ENCODE measurements at places on chromosomes 2 and 18. TPM values are rescaled to one million over a fixed set of nuclear protein-coding genes. Genes with fewer than 3 reads are reported as not detected.

Gene GAL3ST2
- 0.13 TPM for total RNA-seq

Gene CIB4
- 0.50 TPM for total RNA-seq

Gene WNT6
- 0.31 TPM for total RNA-seq

Gene PSMA8
- not detected for total RNA-seq

Gene MAP3K19
- not detected for total RNA-seq

Gene MDH1B
- 1.1 TPM for total RNA-seq

Gene AGAP1
- total RNA-seq: 20.4 TPM

Gene AGXT
- total RNA-seq: not detected

Gene CD8A
- 0.34 TPM for total RNA-seq

Gene C2orf80
- total RNA-seq: not detected

Gene HOXD8
- total RNA-seq: 4.8 TPM

Gene AFF3
- not detected for total RNA-seq

Gene HTR2B
- 0.06 TPM for total RNA-seq

Gene IMP4
- 136 TPM for total RNA-seq

Gene EGR4
- total RNA-seq: 0.09 TPM

Gene SERPINB10
- total RNA-seq: not detected

Gene IL1R1
- total RNA-seq: 32.8 TPM

Gene TRABD2A
- total RNA-seq: 13.4 TPM

Gene SERPINB13
- total RNA-seq: not detected

Gene RAPGEF4
- total RNA-seq: 0.28 TPM

Gene INPP5D
- total RNA-seq: 0.61 TPM

Gene LCLAT1
- 16.4 TPM for total RNA-seq

Gene RNF125
- total RNA-seq: 0.35 TPM

Gene ATP6V1B1
- total RNA-seq: 2.5 TPM

Gene ATP6V1C2
- total RNA-seq: 0.28 TPM

Data from A549 treated with GW870086 at 1 μM for 4 hours (cell line).